Activated naive CD4-positive, alpha-beta T cell treated with anti-CD3 and anti-CD28 coated beads, Interleukin-2, amount 10 ng/mL, durations not matched to agents 7 days and 5 days (primary cell): ENCODE measurements at places on chromosomes 7 and 10.

GRCh38 chr7:78203042-78203720 lies 404.6 kb downstream of the PHTF2 start:
- DNase-seq: no peak

DNA sequence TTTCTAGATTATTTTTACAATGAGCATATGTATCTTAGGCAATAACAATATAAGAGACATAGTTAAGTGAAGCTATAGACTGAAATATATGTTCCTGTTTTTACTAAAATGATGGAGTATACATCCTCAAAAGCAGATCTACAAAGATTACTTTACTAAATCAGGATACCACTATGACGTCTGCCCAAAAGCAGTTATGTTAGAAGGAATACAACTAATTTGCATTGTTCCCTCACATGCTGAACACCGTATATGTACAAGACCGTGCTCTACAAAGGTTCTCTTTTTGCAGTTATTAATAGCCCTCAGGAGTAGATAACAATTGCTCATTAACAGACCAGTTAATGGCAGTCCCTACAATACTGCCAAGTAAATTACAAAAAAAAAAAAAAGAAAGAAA lies 137.5 kb downstream of the CD36 start:
- no peak for DNase-seq

- DNase-seq: no peak
Observed at GRCh38 chr7:99258501-99258900, 14.1 kb upstream of the MYH16 start.

GRCh38 chr10:12027539-12027938 lies 15.1 kb downstream of the UPF2 start:
- DNase-seq: no peak

DNA sequence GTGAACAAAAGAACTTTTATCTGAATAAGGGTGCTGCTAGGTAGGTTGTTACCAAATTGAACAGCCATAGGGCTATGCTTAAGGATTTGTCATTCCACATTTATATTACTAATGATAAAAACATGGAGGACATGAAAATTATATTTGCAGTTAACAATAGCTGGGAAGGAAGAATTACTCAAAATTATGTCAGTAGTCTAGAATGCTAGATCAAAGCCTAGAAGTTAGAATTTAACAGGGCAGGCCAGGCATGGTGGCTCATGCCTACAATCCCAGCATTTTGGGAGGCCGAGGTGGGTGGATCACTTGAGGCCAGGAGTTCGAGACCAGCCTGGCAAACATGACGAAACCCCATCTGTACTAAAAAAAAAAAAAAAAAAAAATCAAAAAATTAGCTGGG lies 9.4 kb downstream of the STK17A start:
- DNase-seq: no peak
